ENCODE measurements at places on chromosomes 7 and 10. TPM values are rescaled to one million over a fixed set of nuclear protein-coding genes. Genes with fewer than 3 reads are reported as not detected.
A peak's percentile ranks its signal among the peaks of the same experiment; 100 is the strongest.

MYH16 gene
- total RNA-seq, result not detected

MRC1 gene
- 25.3 TPM for total RNA-seq

GLRX3 gene
- 62.4 TPM for total RNA-seq

GRCh38 chr10:19911886-19912285 lies 95.7 kb downstream of the PLXDC2 start:
- no peak for DNase-seq

DNA sequence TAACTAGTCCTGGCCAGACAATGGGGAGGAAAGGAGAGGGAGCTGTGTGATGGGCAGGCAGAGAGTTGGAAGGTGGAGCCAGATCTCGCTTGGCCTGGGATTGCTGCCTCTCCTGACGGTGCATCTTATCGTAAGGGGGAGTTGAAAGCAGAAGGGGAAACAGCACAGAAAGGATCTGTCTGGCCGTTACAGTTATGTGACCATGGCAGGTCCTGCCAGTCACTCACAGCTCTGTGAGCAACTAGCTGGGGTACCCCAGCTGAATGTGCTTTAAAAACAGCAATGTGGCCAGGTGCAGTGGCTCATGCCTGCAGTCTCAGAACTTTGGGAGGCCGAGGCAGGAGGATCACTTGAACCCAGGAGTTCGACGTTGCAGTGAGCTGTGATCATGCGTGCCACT lies 8.1 kb downstream of the BLVRA start:
- no peak for DNase-seq

GRCh38 chr10:71031026-71031425 lies 142.7 kb upstream of the PCBD1 start:
- DNase-seq, result no peak

- no peak for DNase-seq
Observed at GRCh38 chr7:631964-632830, 94.3 kb upstream of the DNAAF5 start.

- no peak for DNase-seq
Observed at GRCh38 chr10:6474871-6475270, 105.2 kb downstream of the PRKCQ start.

DNA sequence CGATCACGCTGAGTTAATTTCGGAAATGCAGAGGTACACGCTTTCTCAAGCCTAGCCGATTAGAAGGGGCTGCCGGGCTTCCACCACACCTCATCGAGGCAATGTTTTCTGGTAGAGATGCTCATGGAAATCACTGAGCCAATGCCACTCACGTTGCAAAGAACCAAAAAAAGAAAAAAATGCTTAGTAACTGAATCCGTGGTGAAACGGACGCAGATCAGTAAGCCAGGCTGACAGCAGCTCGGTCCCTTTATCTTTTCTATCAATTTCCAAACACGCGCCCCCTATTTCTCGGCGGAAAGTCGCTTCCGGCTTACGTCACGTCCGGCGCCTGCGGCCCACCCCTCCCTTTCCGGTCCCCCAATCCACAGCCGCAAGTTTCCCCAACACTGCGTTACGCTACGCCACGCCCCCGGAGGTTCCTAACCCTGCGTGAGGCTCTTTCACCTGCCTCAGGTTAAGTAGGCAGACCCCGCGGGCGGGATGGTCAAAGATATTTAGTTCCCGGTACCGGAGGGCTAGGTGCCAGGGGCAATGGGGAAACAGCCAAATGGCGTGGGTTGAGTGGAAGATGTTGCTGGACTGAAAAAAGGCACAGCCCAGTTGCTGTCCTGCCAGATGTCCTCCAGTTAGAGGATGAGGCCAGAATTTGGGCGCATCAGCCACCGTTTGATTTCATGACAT lies at the start of gene NSUN6:
Gene NSUN6 (minus strand): TSS at position 264 of the 684 bp plus-strand sequence. CDS start 384 bp downstream, outside the sequence.
- DNase-seq, result peak; percentile 93

DNA sequence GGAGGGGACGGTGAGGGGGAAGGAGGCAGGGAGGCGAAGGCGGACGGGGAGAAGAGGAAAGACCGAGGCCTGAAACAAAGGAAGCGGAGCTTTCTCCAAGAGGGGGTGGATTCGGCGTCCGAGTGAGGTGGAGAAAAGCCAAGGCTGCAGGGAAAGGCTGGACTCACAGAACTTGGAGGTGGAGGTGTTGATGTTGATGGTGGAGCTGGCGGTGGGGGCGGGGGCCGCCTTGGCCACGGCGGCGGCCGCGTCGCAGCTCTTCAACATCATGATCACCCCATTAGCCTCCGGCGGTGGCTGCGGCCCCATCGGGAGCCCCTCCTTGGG lies 578 bp downstream of the CACUL1 start:
- DNase-seq, result peak; percentile 49

DNA sequence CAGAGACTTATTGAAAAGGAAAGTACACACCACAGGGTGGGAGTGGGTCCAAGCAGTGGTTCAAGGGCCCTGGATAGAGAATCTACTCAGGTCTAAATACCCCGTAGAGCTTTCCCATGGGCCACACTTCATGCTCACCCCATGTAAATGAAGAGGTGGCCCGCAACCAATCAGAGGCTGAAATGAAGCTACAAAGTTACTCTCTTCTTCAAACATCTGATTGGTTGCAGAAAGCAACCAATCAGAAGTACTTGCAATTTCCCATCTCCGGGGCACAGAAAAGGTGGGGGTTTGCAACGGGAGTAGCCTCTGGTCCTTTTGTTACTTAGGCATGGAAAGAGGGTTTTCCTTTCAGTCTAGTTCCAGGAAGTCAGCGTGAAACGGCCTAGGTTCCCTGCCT lies 15.2 kb upstream of the GALNTL5 start:
- DNase-seq, result no peak

DNA sequence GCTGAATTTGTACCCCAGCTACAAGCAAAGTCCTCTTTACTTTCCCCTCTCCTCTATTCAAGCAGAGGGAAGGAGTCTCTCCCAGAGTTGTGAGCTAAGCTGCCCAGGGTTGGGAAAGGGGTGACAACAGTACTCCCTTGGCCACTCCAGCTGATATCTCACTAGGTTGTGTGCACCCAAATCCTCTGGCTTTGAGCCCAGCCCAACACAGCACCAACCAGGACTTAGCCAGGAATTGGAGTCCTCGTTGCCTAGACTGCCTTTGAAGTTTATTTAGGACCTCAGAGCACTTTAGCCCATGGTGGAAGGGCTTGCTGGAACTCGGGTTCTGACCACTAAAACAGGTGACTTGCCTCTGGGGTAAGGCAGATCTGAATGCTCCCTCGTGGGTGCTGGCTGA lies 35.7 kb upstream of the DYNC1I1 start:
- DNase-seq, result no peak

All from umbilical cord (tissue), 2 donors.